ENCODE measurements at places on chromosomes 1 and 21.

GRCh38 chr21:34520764-34521508, 8.9 kb upstream of the KCNE1 start:
- DNase-seq = no peak

DNA sequence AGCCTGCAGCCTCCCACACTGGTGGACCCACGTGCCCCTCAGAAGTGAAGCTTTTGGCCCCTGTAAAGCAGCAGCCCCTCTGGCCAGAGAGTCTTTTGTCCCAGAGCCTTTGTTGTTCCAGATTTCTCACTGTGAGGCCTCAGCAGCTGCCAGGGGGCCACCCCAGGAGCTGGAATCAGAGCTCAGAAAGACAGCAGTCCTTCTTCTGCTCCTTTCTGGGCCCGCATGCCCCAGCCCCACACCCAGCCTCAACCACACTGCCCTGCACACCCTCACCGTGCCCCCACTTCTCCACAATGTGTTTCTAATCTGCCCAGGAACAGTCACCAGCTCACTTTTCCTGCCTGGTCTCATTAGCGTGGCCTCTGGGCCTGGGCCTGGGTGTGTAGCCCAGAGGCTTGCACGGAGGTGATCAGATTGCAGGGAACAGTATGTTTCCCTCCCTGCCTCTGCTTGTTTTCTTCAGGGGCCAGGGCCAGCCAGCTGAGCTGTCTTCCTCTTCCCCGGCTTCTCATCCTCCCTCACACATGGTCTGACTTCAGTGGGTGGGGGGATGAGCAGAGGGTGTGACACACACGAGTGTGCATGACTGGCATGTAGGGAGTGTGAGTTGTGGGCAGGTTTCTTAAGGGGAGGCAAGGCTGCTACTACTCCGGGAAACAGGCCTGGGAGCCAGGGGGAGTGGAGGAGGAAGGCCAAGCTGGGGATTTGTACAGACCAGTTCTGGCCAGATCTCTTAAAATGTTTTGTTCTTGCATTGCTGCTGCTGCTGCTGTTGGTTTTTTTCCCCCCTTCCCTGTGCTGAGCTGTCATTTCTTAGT, 82.5 kb upstream of the ZNF648 start:
- peak; percentile 97 for DNase-seq

DNA sequence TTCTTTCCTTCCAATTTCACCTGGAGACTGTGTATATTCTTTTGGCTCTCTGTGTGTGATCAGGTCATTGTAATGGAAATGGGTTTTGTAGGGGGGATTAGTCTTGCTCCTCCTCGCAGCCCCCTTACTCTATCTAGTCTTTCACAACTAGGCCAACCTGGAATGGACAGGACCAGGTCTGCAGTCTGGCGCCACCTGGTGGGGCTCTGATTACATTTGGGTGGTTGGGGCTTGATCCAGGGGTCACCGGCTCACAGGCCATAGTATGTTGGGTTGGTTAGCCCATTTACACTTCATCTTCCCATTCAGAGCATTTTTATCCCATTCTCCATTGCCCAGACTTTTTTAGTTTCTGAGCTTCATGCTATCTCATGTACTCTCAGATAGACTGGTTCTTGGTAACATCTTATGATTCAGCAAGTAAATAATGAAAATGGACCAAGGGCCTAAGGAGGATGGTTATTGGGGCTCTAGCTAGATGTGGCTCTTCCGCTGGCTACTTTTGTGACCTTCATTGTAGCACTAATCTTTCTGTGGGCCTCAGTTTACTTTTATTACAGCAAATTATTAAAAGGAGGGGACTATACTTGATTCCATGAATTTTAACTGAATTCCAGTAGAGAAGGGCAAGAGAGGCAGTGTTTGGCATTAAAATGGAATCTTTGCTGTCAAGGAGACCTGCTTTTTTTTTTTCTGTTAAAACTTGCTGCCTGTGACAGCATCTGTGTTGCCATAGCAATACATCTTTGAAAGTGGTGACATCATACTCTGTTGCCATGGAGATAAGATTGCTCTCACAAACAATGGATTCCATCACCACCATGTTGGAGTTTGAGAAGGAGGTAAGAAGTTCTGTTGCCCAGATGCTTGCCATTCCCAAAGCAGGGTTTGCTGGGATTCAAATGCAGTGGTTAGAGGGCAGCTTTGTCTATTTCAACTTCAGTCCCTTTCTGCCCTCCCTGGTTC, 150.1 kb downstream of the PLXNA2 start:
- DNase-seq = peak; percentile 59

DNA sequence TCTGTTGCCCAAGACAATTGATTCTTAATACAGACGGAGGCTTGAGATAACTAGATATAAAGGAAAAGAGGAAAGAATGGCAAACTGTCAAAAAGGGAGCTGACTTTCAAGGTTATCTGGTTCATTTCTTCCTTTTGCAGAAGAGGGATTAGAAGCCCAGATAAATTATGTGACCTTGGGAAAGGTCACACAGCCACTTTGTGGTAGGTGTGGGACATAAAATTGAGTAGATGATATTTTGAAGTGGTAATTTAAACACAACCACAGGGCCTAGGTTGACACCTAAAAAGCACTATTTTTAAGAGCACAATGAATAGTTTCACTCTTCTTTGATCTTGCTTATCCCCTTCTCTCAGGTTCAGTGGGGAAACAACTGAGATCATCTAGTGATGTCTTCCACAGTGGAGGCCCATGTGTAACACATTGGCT, 16.9 kb upstream of the KIAA0040 start:
- DNase-seq = no peak

All from fibroblast of mammary gland (primary cell).